Activated naive CD4-positive, alpha-beta T cell (primary cell): ENCODE measurements at places on chromosomes 2 and 18.

DNA sequence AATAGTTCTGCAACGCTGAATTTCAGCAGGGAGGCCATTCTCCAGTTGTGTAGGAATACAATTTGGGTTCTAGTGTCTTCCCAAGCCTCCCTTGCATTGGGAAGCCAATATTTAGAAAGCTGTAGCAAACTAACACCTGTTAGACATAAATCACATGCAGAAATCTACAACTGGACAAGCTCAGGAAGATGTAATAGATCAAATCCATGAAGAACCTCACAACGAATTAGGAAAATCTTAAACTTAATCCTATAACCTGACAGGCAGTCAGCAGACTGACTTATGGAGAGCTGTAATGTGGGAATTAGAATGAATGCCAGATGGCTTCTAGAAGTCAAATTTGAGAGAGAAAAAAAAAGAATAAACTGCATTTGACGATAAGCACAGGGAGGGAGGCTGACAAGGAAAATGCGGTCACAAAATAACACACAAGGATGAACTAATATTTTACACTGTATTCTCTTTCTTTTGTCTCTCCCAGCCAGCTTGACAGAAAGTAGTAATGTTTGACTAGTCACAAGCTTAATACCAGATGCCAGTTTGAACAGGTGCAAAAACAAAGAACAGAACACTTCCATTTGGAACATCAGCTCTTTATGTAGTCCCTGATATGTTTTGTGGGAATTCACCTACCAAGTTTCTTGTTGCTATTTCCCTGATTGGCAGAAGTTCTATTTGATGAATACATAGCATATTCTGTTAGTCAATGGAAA, 50.8 kb upstream of the FANCL start:
- no peak for DNase-seq

GRCh38 chr2:89844221-89844943, 1152.9 kb downstream of the RPIA start:
- DNase-seq: no peak

DNA sequence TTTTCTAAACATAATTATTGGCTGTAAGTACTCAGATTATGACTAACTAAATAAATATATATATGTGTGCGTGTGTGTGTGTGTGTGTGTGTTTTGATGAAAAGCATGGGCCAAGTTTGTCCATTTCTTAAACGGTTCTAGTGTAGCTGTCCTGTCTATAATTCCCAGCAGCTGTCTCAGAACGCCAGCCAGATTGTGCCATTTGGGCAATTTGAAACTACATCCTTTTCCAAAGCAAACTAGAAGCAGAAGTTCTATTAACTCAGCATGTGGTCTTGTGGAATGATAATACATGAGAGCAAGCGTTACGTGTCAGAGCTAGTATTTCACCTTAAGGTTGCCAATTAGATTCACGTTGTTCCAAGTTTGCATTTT, 1.7 kb downstream of the ARHGAP28 start:
- DNase-seq: no peak

- no peak for DNase-seq
These were observed 96.7 kb downstream of the ARHGAP15 start for GRCh38 chr2:143225931-143226330.

GRCh38 chr2:28164280-28164801, 228.3 kb upstream of the FOSL2 start:
- no peak for DNase-seq

- DNase-seq: no peak
These were observed 71.0 kb downstream of the TPO start for GRCh38 chr2:1484131-1484884.

GRCh38 chr2:105797298-105797819, 52.6 kb downstream of the NCK2 start:
- no peak for DNase-seq

DNA sequence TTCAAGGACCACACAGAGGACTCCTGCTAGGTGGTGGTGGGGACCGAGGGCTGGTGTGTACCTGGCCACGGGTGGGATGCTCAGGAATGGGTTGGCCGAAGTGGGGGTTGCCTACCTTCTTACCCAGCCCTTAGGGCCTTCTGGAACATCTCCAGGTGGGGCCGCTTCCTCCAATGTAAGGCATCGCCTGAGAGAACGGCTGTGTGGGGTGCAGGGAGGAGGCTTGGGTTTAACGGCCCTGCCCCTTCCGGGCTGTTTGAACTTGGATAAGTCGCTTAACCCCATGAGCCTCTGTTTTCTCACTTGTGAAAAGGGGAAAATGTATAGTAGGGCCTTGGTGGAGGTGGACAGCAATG, 35.0 kb downstream of the EMILIN2 start:
- no peak for DNase-seq
